HS-5 (cell line): ENCODE measurements at places on chromosomes 11 and 22.

GRCh38 chr11:122954455-122954854, 27.2 kb downstream of the BSX start:
- DNase-seq = no peak

GRCh38 chr22:46267431-46268279, at the start of gene TTC38:
TSS of gene TTC38 (plus strand) at chr22:46268008. CDS start at chr22:46268040, 32 bp downstream.
- DNase-seq = peak; percentile 35

GRCh38 chr11:94800414-94800813, 32.3 kb downstream of the AMOTL1 start:
- DNase-seq = no peak

GRCh38 chr11:117823294-117823945, 1.1 kb downstream of the FXYD2 start:
- DNase-seq = no peak

DNA sequence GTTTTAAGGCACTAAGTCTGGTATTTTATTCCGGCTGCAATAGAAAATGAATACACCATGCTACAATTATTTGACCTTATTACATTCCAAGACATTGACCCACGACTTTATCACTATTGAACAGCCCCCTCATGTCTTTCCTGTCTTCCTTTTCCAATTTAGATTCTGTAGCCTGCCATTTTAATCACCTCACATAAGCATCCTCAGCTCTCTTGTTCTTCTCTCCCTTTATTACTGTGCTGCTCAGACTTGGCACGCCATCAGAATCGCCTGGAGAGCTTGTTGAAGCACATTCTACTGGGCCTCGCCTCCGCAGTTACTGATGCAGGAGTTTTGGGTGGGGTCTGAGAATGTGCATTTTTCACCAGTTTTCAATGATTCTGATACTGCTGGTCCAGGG, 38.7 kb upstream of the SWAP70 start:
- no peak for DNase-seq
